Muscle of arm (tissue), 14 donors: ENCODE measurements at places on chromosomes 4 and X.

GRCh38 chr4:1168191-1169101 lies 3.9 kb downstream of the SPON2 start:
- no peak for DNase-seq

- DNase-seq, result no peak
Measured at GRCh38 chr4:81214881-81215868, at the start of gene PRKG2. PRKG2 (minus strand) TSS chr4:81215222; CDS start chr4:81205047, 10,175 bp downstream.

GRCh38 chrX:41293269-41293668 lies 40.7 kb upstream of the DDX3X start:
- DNase-seq, result no peak

- DNase-seq, result no peak
Measured at GRCh38 chr4:56371426-56372220, 15.7 kb downstream of the AASDH start.
